ENCODE measurements at places on chromosomes 7 and 10. TPM values are rescaled to one million over a fixed set of nuclear protein-coding genes. Genes with fewer than 3 reads are reported as not detected.

GRCh38 chr7:128962899-128963298 lies 25.2 kb downstream of the IRF5 start:
- no peak for DNase-seq
- H3K36me3 ChIP-seq = peaks cover 7% of the 10 kb centered on the region
- no peaks in the 10 kb centered on the region for H3K27me3 ChIP-seq
- peaks cover 45% of the 10 kb centered on the region for H3K4me1 ChIP-seq
- peak overlapping the region; percentile 68 for H3K4me3 ChIP-seq

GRCh38 chr10:96747734-96748550 lies 27.6 kb upstream of the PIK3AP1 start:
- H3K27me3 ChIP-seq = peaks cover 6% of the 10 kb centered on the region
- no peaks in the 10 kb centered on the region for H3K36me3 ChIP-seq
- H3K4me1 ChIP-seq = peaks cover 20% of the 10 kb centered on the region
- H3K4me3 ChIP-seq = peak overlapping the region; percentile 45

GRCh38 chr10:97892939-97893338 lies 43.3 kb downstream of the GOLGA7B start:
- H3K36me3 ChIP-seq = no peaks in the 10 kb centered on the region
- no peak overlapping the region for H3K4me3 ChIP-seq
- no peak for DNase-seq

DNA sequence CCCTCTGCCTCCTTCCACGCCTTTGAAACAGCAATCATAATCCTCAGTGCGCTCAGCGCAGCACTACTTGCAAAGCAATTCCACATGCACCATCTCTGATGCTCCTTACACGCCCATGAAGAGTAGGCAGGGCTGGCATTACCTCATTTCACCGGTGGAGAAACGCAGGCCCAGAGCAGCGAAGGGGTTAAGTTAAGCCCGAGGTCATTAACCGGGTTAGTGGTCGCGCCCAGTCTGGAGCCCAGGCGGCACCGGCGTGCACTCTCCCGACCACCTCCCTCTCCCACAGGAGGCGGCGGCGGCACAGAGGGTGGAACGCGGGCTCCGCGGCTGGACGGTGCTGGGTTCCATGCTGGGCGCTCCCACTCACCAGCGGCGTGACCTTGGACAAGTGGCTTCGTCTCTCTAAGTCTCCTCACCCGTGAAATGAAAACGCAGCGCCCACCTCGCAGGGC lies 515 bp downstream of the FASTK start:
- no peak for DNase-seq
- peaks cover under 1% of the 10 kb centered on the region for H3K36me3 ChIP-seq
- peak overlapping the region; percentile 42 for H3K27ac ChIP-seq
- peak overlapping the region; percentile 91 for H3K4me3 ChIP-seq
- H3K27me3 ChIP-seq = peaks cover 7% of the 10 kb centered on the region

DNA sequence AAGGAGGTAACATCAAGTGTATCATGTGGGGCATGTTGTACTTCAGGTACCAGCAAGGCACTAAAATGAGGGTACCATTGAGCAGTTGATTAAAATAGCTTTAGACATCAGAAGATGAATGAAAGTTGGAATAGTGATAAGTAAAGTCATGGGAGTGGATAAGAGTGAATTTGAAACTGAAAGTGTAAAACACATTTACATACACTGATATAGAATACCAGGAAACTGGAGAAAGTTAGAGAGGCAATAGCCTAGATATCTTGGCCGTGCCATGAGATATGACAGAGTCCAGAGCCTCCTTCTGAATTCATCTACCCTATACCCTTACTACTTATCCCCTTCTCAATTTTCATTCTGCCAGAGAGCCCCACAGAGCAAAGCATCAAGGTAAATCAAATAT lies 76.6 kb downstream of the GRM3 start:
- H3K4me1 ChIP-seq = no peaks in the 10 kb centered on the region
- DNase-seq = no peak
- H3K27me3 ChIP-seq = no peaks in the 10 kb centered on the region

GRCh38 chr7:136470179-136470578 lies 398.3 kb upstream of the CHRM2 start:
- no peaks in the 10 kb centered on the region for H3K4me1 ChIP-seq
- DNase-seq = no peak
- H3K27ac ChIP-seq = no peak overlapping the region
- H3K4me3 ChIP-seq = no peak overlapping the region

- H3K4me1 ChIP-seq = peaks cover 5% of the 10 kb centered on the region
- DNase-seq = no peak
- H3K27ac ChIP-seq = no peak overlapping the region
- H3K27me3 ChIP-seq = peaks cover 30% of the 10 kb centered on the region
Observed at GRCh38 chr10:43340619-43341018, 30.8 kb upstream of the FXYD4 start.

DNA sequence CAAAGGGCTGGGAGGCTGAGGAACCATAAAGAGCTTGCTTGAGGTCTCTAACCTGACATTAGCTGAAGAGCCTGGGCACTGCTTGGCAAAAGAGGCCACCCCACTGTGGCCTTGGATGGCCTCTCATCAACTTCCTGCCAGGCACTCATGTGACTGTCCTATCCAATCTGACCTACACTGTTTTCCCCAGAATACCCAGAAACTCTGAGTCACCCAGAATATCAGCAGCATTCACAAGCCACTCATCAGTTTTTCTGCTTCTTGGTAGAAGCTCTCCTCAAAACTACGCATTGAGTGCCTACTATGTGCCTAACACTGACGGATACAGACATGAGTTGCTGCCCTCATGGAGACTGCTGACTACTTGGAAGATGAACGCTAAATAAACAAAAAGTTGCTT lies 4.1 kb upstream of the NT5C2 start:
- H3K4me1 ChIP-seq = peaks cover 27% of the 10 kb centered on the region
- DNase-seq = peak; percentile 41
- peaks cover 10% of the 10 kb centered on the region for H3K27me3 ChIP-seq
- peak overlapping the region; percentile 56 for H3K27ac ChIP-seq

GRCh38 chr10:91201213-91201996 lies 19.1 kb upstream of the PCGF5 start:
- peaks cover 8% of the 10 kb centered on the region for H3K36me3 ChIP-seq
- DNase-seq = peak; percentile 58
- no peaks in the 10 kb centered on the region for H3K27me3 ChIP-seq
- peak overlapping the region; percentile 96 for H3K27ac ChIP-seq
- H3K4me1 ChIP-seq = peaks cover 96% of the 10 kb centered on the region

- peaks cover 5% of the 10 kb centered on the region for H3K36me3 ChIP-seq
- peak overlapping the region; percentile 75 for H3K27ac ChIP-seq
- H3K4me1 ChIP-seq = peaks cover 38% of the 10 kb centered on the region
- no peak for DNase-seq
- H3K4me3 ChIP-seq = no peak overlapping the region
Observed at GRCh38 chr10:72126184-72126871, 38.0 kb upstream of the SPOCK2 start.

DNA sequence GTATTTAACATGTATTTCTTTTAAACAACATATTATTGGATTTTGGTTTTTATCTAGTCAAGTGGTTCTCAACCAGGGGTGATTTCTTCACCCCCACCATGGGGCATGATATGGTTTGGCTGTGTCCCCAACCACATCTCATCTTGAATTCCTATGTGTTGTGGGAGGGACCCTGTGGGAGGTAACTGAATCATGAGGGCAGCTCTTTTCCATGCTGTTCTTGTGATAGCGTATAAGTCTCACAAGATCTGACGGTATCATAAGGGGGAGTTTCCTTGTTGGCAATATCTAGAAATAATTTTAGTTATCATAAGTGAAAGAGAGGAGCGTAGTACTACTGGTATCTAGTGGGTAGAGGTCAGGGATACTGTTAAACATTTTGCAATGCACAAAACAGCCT lies 37.6 kb downstream of the TMEM168 start:
- H3K27ac ChIP-seq = no peak overlapping the region
- no peak overlapping the region for H3K4me3 ChIP-seq
- H3K4me1 ChIP-seq = no peaks in the 10 kb centered on the region
- DNase-seq = no peak
- no peaks in the 10 kb centered on the region for H3K27me3 ChIP-seq
- H3K36me3 ChIP-seq = peaks cover 2% of the 10 kb centered on the region

- H3K4me1 ChIP-seq = peaks cover 10% of the 10 kb centered on the region
- DNase-seq = no peak
- H3K27me3 ChIP-seq = no peaks in the 10 kb centered on the region
- H3K27ac ChIP-seq = peak overlapping the region; percentile 78
- H3K36me3 ChIP-seq = no peaks in the 10 kb centered on the region
- H3K4me3 ChIP-seq = no peak overlapping the region
Observed at GRCh38 chr10:124025660-124026588, 67.5 kb downstream of the CHST15 start.

DNA sequence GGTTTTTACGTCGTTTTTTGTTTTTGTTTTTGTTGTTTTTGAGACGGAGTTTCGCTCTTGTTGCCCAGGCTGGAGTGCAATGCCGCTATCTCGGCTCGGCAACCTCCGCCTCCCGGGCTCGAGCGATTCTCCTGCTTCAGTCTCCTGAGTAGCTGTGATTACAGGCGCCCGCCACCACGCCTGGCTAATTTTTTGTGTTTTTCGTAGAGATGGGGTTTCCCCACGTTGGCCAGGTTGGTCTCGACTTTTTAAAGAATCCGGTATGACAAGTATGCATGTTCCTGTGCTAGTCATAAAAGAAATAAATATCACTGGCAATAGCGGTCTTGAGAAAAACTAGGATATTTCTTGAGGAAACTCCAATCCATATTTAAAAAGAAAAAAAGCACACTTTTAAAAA lies 2.7 kb upstream of the ARL4A start:
- H3K36me3 ChIP-seq = no peaks in the 10 kb centered on the region
- H3K27ac ChIP-seq = no peak overlapping the region
- H3K4me3 ChIP-seq = no peak overlapping the region
- no peak for DNase-seq

DNA sequence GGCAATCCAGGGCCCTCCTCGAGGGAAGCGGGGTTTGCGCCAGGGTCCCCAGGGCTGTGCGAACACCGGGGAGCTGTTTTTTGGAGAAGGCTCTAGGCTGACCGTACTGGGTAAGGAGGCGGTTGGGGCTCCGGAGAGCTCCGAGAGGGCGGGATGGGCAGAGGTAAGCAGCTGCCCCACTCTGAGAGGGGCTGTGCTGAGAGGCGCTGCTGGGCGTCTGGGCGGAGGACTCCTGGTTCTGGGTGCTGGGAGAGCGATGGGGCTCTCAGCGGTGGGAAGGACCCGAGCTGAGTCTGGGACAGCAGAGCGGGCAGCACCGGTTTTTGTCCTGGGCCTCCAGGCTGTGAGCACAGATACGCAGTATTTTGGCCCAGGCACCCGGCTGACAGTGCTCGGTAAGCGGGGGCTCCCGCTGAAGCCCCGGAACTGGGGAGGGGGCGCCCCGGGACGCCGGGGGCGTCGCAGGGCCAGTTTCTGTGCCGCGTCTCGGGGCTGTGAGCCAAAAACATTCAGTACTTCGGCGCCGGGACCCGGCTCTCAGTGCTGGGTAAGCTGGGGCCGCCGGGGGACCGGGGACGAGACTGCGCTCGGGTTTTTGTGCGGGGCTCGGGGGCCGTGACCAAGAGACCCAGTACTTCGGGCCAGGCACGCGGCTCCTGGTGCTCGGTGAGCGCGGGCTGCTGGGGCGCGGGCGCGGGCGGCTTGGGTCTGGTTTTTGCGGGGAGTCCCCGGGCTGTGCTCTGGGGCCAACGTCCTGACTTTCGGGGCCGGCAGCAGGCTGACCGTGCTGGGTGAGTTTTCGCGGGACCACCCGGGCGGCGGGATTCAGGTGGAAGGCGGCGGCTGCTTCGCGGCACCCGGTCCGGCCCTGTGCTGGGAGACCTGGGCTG lies 26.0 kb downstream of the PRSS2 start:
- no peak for DNase-seq
- peak overlapping the region; percentile 100 for H3K4me3 ChIP-seq
- peaks cover 62% of the 10 kb centered on the region for H3K36me3 ChIP-seq
- H3K27me3 ChIP-seq = no peaks in the 10 kb centered on the region

GRCh38 chr7:98133181-98133580 lies 26.5 kb downstream of the LMTK2 start:
- H3K4me1 ChIP-seq = peaks cover 43% of the 10 kb centered on the region
- peaks cover 4% of the 10 kb centered on the region for H3K36me3 ChIP-seq
- peak overlapping the region; percentile 3 for H3K27ac ChIP-seq
- H3K4me3 ChIP-seq = peak overlapping the region; percentile 41
- H3K27me3 ChIP-seq = no peaks in the 10 kb centered on the region

DNA sequence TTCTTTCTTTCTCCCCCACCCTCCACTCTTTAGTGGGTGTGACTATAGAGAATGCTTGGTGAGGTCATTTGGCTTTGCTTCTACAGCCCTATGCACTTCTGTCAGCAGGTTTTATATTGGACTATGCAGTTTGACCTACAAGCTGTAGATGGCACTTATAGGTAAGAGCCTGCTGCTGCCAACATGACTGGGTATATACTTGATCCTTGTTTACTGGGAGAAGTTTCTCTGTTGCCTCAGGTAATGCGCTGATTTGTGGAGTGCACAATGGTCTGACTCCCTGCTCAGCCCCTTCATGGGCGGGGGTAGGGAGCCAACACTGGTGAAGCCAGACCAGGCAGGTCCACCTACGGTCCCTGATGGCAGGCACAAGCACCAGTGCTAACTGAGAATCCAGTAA lies 33.7 kb upstream of the C7orf33 start:
- H3K27ac ChIP-seq = no peak overlapping the region
- H3K36me3 ChIP-seq = no peaks in the 10 kb centered on the region
- no peak for DNase-seq

DNA sequence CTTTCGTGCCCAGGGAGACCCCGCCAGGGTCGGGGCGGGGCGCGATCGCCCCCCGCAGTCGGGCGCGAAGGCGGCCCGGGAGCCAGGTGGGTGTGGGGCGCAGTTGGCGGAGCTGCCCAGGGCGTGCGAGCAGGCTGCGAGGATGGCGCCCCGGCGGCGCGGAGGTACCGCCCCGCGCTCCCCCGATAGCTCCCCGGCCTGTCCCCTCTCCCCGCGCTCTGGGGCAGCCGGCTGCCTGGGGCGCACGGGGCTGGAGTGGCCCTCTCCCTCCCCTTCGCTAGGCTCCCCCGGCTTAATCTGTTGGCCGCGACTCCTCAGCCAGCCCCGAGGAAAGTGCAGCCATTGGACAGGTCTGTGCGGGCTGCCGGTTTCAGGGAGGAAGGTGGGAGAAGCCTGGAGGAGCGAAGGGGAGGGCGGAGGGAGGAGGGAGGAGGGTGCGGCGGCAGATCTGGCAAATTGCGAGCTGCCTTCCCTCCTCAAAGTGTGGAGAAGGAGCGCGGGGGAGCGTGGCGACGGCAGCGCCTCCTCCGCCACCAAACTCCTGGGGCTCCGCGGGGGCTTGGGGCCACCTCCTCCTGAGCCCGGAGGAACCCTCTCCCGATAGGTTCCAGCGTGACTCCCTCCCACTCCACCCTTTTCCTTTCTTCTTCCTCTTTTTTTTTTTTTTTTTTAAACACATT lies 361 bp upstream of the PLXDC2 start:
- H3K36me3 ChIP-seq = no peaks in the 10 kb centered on the region
- no peak for DNase-seq
- H3K4me1 ChIP-seq = no peaks in the 10 kb centered on the region
- H3K27ac ChIP-seq = no peak overlapping the region
- H3K4me3 ChIP-seq = peak overlapping the region; percentile 69
- peaks cover 38% of the 10 kb centered on the region for H3K27me3 ChIP-seq

- DNase-seq = no peak
- H3K36me3 ChIP-seq = no peaks in the 10 kb centered on the region
- no peak overlapping the region for H3K4me3 ChIP-seq
Observed at GRCh38 chr10:115774721-115775120, 498.3 kb downstream of the GFRA1 start.

Gene ITPRID1
- not detected for total RNA-seq

Gene PLCE1
- total RNA-seq = 0.12 TPM

Gene CLDN3
- total RNA-seq = not detected

Gene DLX5
- not detected for total RNA-seq

Gene NPVF
- not detected for total RNA-seq

Gene ABCC2
- 1.5 TPM for total RNA-seq

Measured in activated T-cell treated with anti-CD3 and anti-CD28 coated beads, Interleukin-2, amount 50 U/mL, for 72 hours (primary cell).